NCI-H510A treated with DMSO at 0.1 percent for 48 hours (cell line): ENCODE measurements at places on chromosomes 5 and 9.

- DNase-seq = peak; percentile 68
Observed at GRCh38 chr9:123586275-123586674, 230.3 kb downstream of the CRB2 start.

DNA sequence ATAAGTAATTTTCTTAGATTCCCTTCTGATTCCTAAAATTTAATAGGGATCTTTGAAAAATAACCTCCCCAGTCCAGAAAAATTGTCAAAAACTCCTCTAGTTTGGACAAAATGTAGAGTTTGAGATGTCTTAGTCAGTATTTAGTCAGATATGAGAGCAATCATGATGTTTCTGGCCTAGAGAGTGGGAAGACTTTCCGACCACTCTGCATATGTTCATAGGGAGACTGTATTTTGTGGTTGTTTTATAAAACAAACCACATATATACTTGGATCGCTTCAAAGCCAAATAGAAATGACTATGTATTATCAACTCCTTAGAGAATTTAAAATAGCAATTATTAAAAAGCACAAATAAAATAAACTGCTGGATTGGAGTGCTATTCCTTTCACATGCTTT lies 15.8 kb downstream of the ZFAND5 start:
- DNase-seq = no peak

DNA sequence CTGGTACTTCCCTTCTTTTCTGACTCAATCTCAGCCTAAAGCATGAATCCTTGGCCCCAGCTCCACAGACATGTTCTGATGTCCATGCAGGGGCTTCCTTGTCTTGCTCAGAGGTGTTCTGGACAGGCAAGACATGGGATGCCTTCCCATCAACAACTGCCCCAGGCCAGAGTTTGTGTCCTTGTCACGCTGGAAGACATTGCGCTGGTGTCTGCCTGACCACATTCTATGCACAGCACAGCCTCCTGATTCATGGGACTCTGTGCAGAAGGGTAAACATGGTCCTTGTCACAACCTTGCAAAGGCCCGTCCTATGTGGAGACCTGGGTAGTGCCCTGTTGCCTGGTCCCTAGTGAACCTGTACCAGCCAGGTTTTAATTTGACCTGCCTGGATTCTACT lies 212.2 kb downstream of the FSTL4 start:
- no peak for DNase-seq

DNA sequence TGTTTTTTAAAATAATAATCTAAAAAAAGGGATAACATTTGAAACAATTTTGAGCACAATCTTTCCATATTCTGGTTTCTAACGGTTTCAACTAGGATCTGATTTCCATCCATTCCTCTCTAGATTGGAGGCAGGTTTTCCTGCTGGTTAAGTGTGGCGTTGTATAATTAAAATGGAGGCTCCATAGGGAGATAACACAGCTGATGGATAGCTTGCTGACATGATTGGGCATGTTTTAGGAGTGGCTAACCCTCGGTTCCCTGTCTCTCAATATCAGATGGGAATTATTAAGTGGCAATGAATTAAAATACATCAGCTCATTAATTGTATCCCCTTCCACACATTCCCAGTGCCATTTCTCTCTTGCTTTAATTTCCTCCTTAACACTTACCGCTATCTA lies 209.0 kb downstream of the ALDH1A1 start:
- DNase-seq = no peak

- no peak for DNase-seq
Observed at GRCh38 chr9:19985081-19985480, 196.2 kb upstream of the SLC24A2 start.

GRCh38 chr5:130528474-130528873 lies 624.2 kb downstream of the CHSY3 start:
- DNase-seq = no peak

- DNase-seq = peak; percentile 31
Observed at GRCh38 chr9:5800969-5801738, 31.8 kb downstream of the ERMP1 start.

- no peak for DNase-seq
Observed at GRCh38 chr9:119801311-119801710, 432.1 kb upstream of the BRINP1 start.

GRCh38 chr9:123359106-123359505 lies 3.1 kb downstream of the CRB2 start:
- DNase-seq = peak; percentile 25

GRCh38 chr5:157252711-157253465 lies 13.0 kb upstream of the CYFIP2 start:
- DNase-seq = no peak

DNA sequence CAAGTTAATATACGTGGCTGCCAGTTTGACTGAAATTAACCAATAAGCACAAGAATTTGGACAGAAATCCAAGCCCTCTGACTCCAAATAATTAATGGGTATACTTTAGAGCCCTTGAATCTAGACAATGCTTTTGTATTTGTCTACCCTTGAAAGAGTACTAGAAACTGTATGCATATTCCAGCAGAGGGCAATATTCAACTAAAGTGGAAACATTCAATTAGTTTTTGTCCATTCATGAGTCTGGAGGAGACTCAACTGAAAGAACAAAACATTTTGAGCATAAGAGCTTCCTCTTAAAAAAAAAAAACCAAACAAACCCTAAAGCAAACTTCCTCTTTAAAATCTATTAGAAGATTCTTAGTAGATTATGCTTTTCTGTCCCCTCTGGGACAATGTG lies 157.8 kb downstream of the ARHGEF28 start:
- DNase-seq = no peak

DNA sequence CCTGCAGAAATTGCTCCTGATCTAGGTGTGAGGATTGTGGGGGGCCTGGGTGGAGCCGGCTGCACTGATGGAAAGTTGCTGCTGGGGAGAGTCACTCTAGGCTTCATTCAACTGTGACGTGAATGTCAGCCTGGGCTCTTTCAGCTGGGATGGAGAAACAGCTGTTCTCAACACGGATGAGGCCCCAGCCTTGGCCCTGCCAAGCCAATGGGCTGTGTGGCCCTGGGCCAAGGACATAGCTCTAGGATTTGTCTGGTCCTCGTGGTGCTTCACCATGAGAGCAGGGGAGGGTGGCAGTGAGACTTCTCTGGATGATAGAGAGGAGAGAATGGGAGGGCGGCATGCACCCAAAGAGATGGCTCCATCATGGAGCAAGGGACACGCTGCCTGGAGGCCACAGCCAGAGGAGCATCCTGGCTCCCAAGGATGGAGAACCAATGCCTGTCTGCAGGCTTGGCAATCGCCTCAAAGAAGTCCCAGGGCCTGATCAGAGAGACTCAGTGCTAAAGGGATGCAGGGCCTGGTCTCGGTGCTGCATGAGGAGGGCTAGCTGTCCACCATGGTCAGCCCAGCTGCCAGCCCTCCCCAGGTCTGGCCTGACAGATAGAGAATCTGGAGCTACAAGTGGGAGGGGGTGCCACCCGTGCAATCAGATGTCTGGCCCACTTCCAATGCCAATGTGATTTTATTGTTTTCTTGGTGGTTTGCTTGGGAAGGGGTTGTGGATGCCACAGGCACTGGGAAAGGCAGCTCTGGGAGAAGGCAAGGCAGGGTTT lies 141.0 kb downstream of the GADD45G start:
- peak; percentile 58 for DNase-seq

GRCh38 chr5:153816870-153817269 lies 221.8 kb downstream of the FAM114A2 start:
- no peak for DNase-seq

DNA sequence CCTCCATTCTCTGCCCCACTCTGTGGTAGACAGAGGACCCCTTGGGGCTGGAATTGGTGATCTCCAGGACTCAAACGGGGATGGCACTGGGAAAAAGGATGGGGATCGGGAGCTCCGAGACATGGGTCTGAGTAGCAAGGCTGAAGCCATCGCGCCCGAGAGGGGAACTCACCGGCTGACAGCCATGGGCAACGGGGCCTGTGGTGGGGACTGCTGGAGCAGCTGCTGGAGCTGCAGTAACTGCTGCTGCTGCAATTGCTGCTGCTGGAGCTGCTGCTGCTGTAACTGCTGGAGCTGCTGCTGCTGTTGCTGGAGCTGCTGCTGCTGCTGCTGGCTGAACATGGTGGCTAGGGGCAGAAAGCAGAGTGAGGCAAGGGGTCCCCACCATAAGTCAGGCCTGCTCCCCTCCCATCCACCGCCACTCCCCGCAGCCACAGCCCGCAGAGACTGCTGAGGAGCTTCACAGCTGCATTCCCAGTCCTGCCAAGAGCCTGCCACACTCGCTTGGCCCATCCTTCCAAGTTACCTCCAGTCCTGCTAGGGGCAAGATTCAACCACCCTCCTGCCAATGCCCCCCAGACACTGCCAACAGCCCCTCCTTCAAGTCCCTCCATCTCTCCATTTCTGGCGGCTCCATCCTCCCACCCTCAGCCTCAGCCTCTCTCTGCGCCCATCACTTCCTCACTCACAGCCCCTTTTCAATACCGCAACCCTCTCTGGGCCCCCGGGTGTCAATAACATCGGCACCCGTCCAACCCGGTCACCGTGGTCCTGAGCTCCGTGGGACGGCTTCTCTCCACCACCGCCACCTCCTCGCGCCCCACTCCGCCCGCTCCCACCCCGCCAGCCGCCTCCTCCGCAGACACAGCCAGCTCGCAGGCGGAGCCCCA lies 611 bp downstream of the CIZ1 start:
- DNase-seq = no peak

- no peak for DNase-seq
Observed at GRCh38 chr5:52897238-52897614, 91.9 kb upstream of the ITGA2 start.

DNA sequence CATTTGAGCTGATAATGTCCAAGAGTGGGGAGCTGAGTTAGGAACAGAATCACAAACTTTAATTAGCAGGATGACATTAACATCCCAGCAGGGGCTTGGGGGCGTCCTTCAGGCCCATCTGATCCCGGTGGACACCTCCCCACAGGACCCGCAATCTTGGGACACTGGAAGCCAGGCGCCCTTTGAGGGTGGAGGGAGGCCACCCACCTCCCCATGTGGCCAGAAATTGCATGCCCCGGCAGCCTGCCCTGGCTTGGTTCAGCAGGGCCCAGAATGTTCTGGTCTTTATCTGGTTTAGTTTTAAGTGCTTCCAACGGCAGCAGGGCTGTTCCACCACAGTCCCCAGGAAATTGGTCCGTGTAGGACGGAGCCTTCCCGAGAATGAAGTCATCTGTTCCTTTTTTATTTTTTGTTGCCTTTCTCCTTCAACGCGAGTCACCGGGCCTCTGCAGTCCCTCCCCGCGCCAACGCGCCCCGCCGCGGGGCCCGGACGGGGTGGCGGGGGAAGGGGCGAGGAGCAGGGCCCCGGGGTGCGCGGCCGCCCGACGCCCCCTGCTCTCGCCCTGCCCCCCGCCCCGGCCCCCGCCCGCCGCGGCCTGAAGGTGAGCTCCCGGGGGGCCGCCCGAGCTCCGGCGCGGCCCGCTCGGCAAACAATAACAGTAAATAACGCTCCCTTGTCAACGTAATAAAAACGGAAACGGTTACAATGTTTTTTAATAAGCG lies 207.9 kb downstream of the C9orf50 start:
- no peak for DNase-seq

DNA sequence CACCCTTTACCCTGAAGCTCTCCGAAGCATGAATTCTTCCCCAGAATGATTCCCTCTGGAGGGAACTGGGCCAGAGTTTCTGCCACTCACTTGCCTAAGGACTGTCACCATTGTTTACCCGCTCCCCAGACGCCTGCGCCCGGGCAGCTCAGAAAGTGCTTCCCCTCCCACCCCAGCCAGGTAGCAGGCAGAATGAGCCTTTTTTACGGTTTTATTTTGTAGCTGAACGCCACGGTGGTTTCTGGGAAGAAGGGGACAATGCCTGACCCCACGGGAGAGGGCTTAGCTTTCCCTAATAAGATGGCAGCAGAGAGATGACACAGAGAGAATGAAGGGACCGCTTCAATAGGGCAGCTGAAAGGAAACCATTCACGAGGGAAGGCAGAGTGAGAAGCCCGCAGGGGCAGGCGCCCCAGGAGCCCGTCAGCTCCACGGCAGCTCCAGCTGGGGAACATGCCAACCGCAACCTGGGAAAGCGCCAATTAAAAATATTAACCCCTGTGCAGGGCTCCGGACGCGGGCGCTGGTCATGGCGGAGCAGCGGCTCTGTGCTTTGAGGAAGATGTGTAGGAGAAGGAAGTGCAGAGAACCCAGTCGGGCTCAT lies 20.4 kb upstream of the NTNG2 start:
- DNase-seq = peak; percentile 82

GRCh38 chr5:147391781-147392180 lies 118.1 kb downstream of the DPYSL3 start:
- peak; percentile 14 for DNase-seq

DNA sequence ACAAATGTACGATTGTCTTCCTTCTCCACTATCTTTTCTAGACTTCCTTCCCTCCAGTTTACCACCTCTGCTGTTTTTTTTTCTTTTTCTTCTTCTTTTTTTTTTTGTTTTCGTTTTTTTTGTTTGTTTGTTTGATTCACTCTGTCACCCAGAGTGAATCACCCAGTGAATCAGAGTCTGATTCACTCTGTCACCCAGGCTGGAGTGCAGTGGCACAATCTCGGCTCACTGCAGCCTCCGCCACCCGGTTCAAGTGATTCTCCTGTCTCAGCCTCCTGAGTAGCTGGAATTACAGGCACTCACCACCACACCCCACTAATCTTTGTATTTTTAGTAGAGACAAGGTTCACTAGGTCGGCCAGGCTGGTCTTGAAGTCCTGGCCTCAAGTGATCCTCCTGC lies 375.7 kb downstream of the NTRK2 start:
- no peak for DNase-seq

- DNase-seq = no peak
Observed at GRCh38 chr9:8208465-8208864, 408.9 kb upstream of the DMAC1 start.

DNA sequence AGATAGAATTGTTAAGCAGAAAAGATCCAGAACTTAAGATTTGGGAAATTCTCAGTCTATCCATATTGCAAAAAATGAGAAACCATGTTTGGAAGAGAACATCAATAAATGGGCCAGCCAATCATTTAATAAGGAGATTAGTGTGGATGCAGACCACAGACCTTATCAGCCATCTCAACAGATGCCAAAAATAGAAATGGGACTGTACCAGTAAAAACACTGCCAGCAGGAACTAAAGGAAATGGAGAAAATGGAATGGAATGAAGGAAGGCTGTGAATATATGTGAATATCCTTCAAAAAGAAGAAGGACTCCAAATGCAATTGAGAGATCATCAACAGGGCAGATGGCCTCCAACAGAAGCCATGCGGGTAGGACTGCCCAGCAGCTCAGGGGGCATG lies 52.7 kb upstream of the ZNF618 start:
- no peak for DNase-seq

GRCh38 chr9:122265149-122265915 lies 650 bp downstream of the MRRF start:
- DNase-seq = peak; percentile 65

DNA sequence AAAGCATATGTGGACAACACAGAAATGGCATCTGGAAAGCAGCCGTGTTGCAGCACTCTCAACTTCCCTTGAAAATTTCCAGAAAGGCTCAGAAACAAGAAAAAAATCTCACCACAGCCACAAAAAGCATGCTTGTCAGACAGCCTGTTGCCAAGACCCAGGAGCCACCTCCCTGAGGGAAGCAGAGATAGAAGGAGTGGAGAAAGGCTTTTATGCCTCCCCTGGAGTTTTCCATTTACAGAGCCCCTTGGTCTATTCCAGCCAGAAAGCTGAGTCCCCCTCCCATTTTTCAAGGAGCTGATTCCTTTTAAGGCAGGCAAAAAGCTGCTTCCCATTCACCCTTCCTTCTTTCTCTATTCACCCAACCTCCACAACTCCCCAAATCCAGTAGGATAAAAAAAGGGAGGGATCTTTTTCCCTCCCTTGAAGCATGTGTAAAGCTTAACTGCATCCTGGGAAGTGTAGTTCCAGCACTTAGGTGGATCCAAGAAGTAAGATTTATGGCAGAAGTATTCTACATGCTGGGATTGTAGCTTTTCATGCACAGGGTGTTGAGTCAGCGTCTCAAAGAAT lies 37.1 kb upstream of the PALM2AKAP2 start:
- no peak for DNase-seq

- DNase-seq = no peak
Observed at GRCh38 chr5:158601118-158601517, 498.6 kb downstream of the EBF1 start.
